B cell (primary cell): ENCODE measurements at places on chromosomes 12 and 14.
A peak's percentile ranks its signal among the peaks of the same experiment; 100 is the strongest.

DNA sequence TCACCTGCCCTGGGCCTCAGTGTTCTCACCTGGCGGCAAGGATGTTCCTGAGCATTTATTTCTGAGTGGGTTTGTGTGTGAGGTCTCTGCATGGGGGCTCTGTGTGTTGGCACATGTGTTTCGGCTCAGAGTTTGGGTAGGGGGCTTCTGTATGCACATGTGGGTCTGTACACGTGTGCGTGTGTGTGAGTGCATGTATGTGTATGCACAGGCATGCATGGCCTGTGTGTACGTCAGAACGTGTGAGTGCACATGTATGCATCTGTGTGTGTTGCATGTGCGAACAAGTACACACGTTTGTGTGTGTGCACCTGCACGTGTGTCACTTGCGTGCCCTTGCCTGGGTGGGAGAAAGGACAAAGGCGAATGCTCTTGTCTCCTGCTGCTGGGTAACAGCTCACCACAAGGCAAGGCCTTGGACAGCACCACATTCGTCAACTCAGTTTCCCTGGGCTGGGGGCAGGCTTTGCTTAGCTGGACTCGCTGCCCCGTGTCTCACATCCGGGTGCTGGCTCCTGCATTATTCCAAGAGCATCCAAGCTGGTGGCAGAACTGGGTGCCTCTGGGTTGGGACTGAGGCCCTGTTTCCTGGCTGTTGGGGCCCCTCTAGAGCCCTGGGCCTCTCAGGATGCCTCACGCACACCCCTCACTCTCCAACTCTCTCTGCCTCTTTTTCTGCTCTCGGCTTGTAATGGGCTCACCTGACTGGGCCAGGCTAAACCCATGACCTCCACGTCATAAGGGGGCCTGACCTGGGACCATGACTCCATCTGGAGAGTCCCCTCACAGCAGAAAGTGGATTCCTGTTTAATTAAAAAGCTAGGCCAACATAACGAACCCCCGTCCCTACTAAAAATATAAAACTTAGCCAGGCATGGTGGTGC, 153.6 kb upstream of the C14orf180 start:
- no peaks in the 10 kb centered on the region for H3K4me1 ChIP-seq
- no peak overlapping the region for H3K27ac ChIP-seq
- H3K36me3 ChIP-seq, result no peaks in the 10 kb centered on the region
- DNase-seq, result no peak
- no peaks in the 10 kb centered on the region for H3K27me3 ChIP-seq
- no peak overlapping the region for H3K4me3 ChIP-seq

DNA sequence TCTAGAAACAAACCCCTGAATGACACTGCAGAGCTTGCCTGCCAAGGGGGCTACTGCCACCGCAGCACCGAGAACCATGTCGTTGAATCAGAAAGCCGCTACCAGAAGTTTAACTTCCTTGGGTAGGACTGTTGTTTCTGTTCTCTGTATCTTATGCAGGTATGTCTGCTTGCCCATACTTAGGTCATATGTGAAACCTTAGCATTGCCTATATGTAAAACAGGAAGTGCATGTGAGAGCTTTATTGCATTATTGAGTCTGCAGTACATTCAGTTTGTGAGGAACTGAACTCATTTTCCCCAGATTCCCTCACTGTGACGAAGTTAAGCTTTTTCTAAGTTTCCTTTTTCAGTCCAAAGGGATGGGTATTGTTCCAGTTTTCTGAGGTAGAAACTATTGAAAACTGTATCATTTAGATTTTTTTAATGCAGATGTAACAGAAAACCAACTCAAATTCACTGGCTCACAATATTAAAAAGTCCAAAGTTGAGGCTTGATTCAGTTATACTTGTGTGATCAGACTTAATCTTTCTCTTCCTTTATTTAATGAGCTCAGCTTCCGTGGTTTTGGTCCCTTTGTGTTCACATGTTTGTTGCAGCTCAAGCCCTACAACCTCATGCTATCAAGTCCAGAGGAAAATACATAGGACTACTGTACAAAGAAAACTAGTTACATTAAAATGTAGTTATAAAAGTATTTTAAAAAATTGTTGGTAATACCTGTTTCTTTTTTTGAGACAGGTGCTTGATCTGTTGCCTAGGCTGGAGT, 6.9 kb downstream of the FBXO34 start:
- H3K4me3 ChIP-seq, result no peak overlapping the region
- H3K27me3 ChIP-seq, result no peaks in the 10 kb centered on the region
- H3K36me3 ChIP-seq, result peaks cover 6% of the 10 kb centered on the region
- DNase-seq, result peak; percentile 64
- H3K27ac ChIP-seq, result peak overlapping the region; percentile 75

DNA sequence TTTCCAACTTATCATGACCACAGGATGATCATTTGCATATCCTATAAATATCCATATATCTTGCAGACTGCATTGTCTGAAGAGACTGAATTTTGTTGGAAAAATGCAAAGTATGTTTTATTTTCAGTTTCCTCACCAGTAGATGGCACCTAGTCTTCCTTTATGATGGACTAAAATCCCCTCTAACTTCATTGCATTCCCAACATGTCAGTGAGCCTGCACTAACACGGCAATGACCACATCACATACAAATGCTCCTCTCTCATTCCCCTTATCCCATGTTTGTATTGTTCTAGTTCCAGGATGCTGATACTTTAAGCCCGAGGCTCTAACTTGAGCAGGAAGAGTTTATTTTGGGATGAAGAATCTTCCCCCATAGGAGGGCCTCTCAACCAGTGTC, 24.7 kb upstream of the MYBPC1 start:
- H3K4me1 ChIP-seq, result peaks cover 4% of the 10 kb centered on the region
- no peak overlapping the region for H3K4me3 ChIP-seq
- no peaks in the 10 kb centered on the region for H3K36me3 ChIP-seq
- no peaks in the 10 kb centered on the region for H3K27me3 ChIP-seq
- peak; percentile 53 for DNase-seq

GRCh38 chr12:108933949-108934348, 54.1 kb downstream of the DAO start:
- H3K27ac ChIP-seq, result no peak overlapping the region
- peaks cover 17% of the 10 kb centered on the region for H3K4me1 ChIP-seq
- no peak overlapping the region for H3K4me3 ChIP-seq
- no peaks in the 10 kb centered on the region for H3K27me3 ChIP-seq
- no peaks in the 10 kb centered on the region for H3K36me3 ChIP-seq

GRCh38 chr12:7433276-7433822, 10.6 kb downstream of the CD163L1 start:
- no peaks in the 10 kb centered on the region for H3K4me1 ChIP-seq
- H3K4me3 ChIP-seq, result no peak overlapping the region
- no peak overlapping the region for H3K27ac ChIP-seq
- H3K27me3 ChIP-seq, result peaks cover 3% of the 10 kb centered on the region

GRCh38 chr12:3229577-3229976, 152.4 kb downstream of the TSPAN9 start:
- H3K36me3 ChIP-seq, result no peaks in the 10 kb centered on the region
- no peak overlapping the region for H3K4me3 ChIP-seq
- peak; percentile 17 for DNase-seq
- H3K4me1 ChIP-seq, result peaks cover 18% of the 10 kb centered on the region
- H3K27me3 ChIP-seq, result peaks cover 14% of the 10 kb centered on the region

DNA sequence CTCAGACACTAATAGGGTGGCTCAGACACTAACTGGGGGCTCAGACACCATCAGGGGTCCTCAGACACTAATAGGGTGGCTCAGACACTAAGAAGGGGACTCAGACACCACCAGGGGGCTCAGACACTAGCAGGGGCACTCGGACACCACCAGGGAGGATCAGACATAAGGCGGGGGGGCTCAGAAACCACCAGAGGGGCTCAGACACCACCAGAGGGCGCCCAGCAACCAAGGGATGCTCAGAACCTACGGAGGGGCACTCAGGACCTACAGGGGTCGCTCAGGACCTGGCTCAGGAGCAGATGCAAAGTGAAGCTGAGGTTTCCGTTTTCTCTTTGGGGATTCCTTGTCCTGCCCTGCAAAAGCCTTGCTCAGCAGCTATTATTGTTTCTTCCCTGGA, 448.5 kb downstream of the TMEM121 start:
- no peaks in the 10 kb centered on the region for H3K27me3 ChIP-seq
- DNase-seq, result peak; percentile 70
- H3K4me3 ChIP-seq, result no peak overlapping the region
- peaks cover 7% of the 10 kb centered on the region for H3K4me1 ChIP-seq

DNA sequence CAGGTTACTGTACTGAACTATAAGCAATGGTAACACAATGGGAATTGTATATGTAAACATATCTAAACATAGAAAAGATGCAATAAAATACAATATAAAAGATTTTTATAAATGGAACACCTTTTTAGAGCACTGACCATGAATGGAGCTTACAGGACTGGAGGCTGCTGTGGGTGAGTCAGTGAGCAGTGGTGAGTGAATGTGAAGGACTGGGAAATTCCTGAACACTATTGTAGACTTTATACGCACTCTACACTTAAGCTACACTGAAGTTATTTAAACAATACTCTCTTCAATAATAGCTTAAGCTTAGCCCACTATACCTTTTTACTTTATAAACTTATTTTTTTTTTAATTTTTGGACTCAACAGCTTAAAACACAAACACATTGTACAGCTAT, 313.5 kb downstream of the KCNC2 start:
- no peak overlapping the region for H3K4me3 ChIP-seq
- no peak overlapping the region for H3K27ac ChIP-seq
- H3K4me1 ChIP-seq, result no peaks in the 10 kb centered on the region
- no peaks in the 10 kb centered on the region for H3K36me3 ChIP-seq
- H3K27me3 ChIP-seq, result no peaks in the 10 kb centered on the region
- no peak for DNase-seq

GRCh38 chr14:55706365-55706684, 126.3 kb downstream of the KTN1 start:
- H3K4me3 ChIP-seq, result no peak overlapping the region
- no peaks in the 10 kb centered on the region for H3K27me3 ChIP-seq
- H3K4me1 ChIP-seq, result peaks cover 6% of the 10 kb centered on the region
- H3K36me3 ChIP-seq, result no peaks in the 10 kb centered on the region

- no peak for DNase-seq
- no peak overlapping the region for H3K4me3 ChIP-seq
- no peaks in the 10 kb centered on the region for H3K27me3 ChIP-seq
Observed at GRCh38 chr12:92561543-92561899, 141.3 kb upstream of the PLEKHG7 start.

DNA sequence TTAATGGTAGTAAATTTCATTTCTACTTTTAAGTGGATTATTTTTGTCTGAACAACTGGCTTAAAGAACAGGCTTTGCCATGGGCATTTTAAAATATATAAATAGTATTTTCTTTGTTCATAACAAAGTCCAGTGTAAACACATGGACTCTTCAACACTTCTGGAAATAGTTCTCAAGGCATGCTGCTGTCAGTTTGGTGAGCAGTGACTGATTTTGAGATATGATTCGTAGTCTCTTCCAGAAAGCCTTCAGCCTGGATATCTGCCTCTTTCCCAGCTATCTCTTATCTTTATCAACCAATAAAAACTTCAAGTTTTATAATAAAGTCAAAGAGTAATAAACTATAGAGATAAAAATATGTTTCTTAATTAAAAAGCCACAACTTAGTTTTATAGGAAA, 110.7 kb downstream of the NAV3 start:
- H3K27me3 ChIP-seq, result no peaks in the 10 kb centered on the region
- no peaks in the 10 kb centered on the region for H3K4me1 ChIP-seq
- no peaks in the 10 kb centered on the region for H3K36me3 ChIP-seq
- DNase-seq, result no peak
